ENCODE measurements at places on chromosomes 6 and 20.

- no peak for DNase-seq
Observed at GRCh38 chr6:5425797-5426196, 164.5 kb downstream of the FARS2 start.

DNA sequence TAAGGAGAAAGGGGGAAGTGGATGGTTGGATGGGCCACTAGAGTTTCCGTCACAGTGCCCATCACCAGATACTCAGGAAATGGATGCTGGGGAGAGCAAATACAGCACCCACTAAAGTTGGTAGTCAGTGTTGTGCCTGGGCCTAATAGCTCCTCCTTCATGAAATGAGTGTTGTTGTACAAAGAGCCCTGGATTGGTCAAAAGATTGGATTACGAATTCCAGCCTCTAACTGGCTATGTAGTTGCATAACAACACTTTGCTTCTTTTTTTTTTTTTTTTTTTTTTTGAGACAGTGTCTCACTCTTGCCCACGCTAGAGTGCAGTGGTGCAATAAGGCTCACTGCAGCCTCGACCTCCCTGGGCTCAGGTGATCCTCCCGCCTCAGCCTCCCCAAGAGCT is 27.4 kb downstream of the KCNG1 start:
- no peak for DNase-seq

GRCh38 chr20:64058536-64058935 is 4.5 kb upstream of the TCEA2 start:
- DNase-seq = no peak

GRCh38 chr6:125474061-125474460 is 172.3 kb upstream of the HDDC2 start:
- no peak for DNase-seq

- DNase-seq = no peak
Observed at GRCh38 chr6:115358616-115359015, 702.1 kb downstream of the FRK start.

DNA sequence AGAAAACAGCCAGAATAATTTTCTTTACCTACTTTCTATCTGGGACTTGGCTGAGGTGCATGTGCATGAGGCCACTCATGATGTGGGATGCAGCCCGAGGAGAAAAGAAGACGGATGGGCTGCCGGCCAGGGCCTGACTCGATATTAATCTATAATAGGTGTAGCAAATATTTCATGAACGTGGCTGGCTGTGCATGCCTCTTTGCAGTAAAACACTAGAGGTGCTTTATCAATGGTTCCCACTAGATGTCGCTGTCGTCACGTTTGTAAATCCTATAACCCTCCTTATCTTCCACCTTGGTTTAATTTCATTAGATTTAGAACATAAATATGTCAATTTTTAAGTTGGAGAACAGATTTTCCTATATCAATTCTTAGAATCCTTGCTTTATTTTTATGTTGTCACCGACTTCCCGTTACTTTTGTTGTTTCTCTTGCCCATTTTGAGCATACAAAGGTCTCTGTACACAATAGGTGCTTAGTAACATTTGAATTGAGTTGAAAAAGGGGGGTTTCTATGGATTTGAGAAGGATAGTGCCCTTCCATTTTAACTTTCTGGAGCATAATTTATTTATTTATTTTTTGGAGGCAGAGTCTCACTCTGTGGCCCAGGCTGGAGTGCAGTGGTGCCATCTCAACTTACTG is 19.6 kb upstream of the FERMT1 start:
- peak; percentile 11 for DNase-seq

DNA sequence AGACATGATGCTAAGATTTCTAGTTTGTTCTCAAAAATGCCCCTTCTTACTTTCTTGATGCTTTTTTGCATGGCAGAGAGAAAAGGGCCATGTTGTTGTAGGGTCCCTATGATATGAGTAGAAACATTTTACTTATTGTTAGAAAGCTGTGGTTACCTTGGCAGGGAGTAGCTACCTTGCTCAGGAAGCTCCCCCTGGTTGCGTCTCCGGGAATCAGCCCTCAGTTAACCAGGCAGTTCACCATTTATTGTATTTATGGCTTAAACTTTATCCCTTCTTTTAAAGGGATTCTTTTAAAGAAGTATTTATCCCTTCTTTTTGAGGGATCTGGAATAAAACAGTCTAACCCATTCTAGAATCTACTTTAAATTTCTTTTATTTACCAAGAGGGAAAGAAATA is 113.9 kb upstream of the PROKR2 start:
- no peak for DNase-seq

DNA sequence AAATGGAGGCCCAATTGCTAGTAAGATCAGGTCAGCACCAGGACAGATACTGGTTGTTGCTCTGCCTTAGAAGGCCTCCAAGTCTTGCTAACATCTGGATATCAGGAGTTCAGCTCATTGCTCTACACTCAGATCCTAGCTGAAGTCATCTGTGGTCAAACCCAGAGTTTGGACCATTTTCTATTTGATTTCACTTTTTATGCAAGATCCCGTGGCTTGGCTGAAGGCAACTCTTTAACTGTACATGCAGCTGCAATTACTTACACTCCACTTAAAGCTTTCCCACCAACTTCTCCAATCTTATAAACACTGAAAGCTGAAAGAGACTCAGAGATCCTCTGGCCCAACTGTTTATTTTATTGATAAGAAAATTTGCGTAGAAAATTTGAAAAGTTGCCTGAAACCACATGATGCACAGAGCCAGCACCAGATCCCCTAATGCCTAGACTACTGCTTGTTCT is 2.7 kb downstream of the SLC17A2 start:
- DNase-seq = no peak

DNA sequence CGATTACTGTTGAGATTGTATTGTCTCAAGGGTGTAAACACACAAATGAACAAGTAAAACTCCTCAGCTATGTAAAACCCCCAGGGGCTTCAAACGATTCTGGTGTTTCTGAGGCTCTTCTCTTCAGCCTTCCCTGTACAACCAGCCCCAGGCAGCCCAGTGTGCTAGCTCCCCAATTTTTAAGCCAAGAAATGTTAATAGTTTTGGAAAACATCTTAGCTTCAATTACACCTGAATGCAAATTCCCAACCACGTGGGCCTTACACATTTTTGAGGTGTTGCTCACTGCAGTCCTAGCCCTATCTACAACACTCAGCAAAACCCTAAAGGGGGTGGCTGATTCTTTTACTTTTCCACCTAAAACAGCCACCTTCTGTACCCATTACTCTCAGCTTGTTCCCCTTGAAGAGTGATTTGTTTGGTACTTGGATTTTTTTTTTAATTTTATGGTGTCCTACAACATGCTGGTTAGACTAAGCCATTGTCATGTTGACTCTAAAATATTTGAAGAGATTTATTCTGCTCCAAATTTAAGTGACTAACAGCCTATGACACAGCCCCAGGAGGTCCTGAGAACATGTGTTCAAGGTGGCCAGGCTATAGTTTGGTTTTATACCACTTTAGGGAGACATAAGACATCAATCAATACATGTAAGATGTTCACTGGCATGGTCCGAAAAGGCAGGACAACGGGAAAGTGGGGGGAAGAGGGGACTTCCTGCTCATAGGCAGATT is 48.7 kb downstream of the ADAT2 start:
- no peak for DNase-seq

DNA sequence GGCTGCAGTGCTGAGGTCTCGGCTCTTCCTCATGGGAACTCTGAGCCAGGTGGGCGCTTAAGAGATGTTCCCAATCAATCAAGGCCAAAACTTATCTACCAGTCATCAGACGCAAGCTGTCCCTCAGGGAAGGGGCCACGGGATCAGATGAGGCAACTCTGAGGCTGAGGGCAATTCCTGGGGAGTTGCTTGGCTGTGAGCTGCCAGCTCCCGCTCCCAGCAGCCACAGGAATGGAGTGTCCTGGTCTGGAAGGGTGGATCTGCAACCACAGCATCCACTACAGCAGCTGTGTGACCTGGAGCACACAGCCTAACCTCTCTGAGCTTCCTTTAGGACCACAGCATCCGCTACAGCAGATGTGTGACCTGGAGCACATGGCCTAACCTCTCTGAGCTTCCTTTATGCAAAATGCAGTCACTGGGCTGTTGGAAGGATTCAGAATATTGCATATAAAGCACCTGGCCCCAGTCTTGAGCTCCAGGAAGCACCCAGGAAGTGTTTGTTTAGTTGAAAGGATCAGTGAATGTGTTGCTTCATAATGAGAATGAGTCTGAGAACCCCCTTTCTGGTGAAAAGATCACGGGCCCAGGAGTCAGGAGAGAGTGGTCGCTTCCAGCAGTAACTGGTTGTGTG is 60.9 kb downstream of the TFAP2C start:
- DNase-seq = no peak

DNA sequence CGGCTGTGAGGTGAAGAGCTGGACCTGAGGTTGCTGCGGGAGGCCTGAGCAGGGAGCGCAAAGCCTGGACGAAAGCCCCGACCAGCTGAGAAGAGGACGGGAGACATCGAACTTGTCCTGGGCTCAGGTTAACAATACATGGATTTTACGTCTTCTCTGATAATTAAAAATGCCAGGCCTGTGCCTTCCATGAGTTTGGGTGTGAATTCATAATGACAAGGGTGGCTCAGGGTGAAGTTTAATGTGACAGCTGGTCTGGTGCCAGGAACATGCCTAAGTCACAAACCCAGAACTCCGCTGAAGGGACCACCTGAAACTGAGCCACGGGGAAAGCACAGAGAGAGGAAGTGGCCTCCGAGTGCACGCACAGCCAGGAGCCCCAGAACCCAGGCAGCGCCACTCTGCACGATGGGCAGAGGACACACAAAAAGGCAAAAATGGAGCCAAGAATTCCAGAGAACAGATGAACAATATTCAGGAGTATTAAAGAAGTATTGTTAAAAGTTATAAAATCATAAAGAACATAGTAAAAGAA is 150.1 kb upstream of the RPS6KA2 start:
- DNase-seq = peak; percentile 1

DNA sequence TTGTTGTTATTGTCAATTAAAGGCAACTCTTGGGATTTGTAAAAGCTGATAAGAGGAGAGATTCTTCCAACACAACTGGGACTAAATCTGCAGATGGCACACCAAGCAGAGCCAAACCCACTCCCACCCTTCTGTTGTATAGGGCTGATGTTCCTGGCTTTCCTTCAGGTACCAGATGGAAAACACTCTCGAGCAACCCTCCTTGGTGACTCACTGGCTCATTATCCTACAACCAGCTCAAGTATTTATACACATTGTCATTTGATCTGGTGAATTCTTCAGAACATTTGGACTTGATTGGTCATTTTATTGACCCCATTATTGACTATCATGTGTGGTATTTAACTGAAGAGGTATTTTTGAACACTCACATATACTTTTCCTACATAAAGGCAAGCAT is 190.3 kb upstream of the PCSK2 start:
- no peak for DNase-seq

DNA sequence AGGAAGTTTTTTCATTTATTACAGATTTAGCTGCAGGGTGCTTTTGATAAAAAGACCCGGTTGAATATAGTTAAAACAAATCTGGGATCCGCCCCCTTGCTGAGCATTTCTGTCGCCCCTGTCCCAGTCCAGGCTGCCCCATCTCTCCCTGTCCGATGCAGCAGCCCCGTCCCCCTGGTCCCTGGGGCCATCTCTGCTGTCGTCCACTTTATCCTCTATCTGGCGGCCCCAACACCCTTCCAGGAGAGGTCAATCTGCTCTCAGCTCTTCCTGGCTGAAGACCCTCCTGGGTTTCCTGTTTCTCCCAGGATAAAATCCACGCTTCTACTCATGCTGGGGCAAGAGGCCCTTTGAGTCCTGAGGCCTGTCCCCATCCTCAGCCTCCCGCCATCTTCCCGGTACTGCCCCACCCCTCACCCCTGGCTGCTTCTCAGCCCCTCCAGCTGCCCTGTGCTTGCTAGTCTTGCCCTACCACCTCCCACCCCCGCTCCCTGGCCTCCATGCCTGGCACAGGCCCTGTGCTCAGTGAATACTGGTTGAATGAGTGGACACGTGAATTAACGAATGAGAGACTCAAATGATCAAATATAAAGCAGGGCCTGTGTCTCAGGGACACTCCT is 16.0 kb upstream of the PHACTR3 start:
- no peak for DNase-seq

DNA sequence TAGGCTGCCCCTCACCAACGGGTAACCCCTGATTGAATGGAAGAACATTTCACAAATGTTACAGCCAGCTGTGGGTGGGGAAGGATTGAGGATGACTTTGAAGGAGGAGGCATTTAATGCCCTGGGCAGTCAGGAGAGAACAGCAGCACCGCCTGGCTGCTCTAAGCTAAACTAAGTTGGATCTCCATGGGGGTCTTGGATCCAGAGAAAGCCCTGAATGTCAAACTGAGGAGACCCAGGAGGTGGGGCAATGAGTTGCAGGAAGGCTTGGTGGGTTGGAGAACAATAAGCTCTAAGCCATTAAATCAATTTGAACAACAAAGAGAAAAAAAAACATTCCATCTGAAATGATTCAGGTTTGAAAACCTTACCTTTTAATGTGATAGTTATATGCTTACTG is 35.4 kb downstream of the TMX4 start:
- no peak for DNase-seq

DNA sequence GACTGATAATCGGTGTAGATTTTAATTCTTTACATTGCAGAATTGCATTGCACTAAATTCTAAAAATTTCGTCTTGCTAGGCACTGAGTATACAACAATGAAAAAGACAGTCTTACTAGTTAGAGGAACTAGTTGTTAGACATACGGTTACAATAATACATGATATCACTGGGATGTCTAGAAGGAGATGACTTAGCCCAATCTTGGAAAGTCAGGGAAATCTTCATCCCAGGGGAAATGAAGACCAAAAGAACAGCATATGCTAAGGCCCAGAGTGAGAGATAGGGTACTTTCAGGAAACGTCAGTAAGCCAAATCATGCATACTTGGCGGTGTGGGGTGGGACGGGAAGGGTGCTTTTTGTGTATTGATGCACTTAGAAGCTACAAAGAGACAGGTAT is 901 bp downstream of the CEP57L1 start:
- DNase-seq = no peak

DNA sequence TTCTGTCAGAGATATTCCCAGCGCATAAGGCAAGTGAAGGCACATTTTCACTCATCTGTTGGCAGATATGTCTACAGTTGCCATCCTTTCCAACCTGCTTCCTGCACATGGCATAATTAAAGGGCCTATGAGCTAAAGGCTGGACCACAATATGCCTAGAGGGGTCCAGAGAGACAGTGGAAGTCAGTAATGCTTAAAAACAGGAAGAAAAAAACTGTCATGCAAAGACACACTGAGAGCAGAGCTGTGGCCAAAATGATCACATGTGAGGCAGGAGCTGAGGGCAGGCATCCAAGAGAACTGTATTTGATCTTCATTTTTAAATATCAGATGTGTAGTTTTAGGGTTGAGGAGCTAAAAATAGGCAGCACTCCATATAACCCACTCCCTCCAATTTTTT is 125.0 kb upstream of the BACH2 start:
- DNase-seq = no peak
